Fibroblast of mammary gland (primary cell): ENCODE measurements at places on chromosomes 13 and 19.

DNA sequence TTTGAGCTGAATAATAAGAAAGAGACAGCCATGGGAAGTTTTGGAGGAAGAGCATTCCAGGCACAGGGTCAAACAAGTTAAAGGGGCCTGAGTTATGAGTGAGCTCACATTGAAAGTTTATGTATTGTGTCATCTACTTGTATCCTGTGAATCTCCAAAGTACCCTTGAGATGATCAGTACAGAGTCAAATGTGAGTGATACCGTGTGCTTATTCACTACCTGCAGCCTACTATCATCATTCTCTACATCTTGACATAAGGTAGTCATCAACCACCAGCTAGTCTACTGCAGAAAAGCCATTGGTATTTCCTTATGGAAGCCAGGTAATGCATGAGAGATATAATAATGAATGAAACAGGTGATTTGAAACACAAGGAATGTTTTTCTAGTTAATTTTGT is 3.0 kb upstream of the KCTD12 start:
- DNase-seq, result no peak

DNA sequence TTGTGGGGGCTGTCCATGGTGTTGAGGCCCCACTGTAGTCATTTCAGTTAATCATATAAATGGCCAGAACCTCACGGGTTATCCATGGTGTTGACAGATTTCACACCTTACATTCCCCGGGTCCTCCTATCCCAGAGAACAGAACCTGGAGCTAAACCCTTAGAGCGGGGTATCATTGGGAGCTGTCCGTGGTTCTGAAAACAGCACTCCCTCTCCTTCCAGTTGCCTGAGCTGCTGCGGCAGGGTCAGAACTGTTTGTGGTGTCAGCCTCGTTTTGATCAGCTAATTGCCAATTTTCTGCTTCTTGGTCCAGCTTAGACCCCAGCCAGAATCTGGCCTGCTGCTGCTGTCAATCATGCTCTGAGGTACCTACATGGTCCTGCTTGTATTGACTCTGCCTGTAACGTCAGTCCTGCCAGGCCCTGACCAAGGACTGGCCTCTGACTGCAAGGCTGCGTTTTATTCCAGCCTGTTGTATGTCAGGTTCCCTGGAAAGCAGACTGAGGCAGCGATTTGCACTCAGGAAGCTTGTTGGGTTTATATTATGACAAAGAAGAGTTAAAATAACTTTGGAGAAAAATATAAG is 55.8 kb upstream of the KCTD15 start:
- peak; percentile 25 for DNase-seq

GRCh38 chr19:19606021-19606420 is 12.5 kb downstream of the PBX4 start:
- no peak for DNase-seq

GRCh38 chr19:7595466-7596133 is at the start of gene CAMSAP3:
Gene CAMSAP3 (plus strand): TSS chr19:7595863. CDS start chr19:7596003, 140 bp downstream.
- DNase-seq, result peak; percentile 14

- DNase-seq, result no peak
Observed at GRCh38 chr13:69946511-69946910, 161.1 kb upstream of the ATXN8OS start.

- DNase-seq, result no peak
Observed at GRCh38 chr13:24134231-24134630, 26.3 kb upstream of the SPATA13 start.

DNA sequence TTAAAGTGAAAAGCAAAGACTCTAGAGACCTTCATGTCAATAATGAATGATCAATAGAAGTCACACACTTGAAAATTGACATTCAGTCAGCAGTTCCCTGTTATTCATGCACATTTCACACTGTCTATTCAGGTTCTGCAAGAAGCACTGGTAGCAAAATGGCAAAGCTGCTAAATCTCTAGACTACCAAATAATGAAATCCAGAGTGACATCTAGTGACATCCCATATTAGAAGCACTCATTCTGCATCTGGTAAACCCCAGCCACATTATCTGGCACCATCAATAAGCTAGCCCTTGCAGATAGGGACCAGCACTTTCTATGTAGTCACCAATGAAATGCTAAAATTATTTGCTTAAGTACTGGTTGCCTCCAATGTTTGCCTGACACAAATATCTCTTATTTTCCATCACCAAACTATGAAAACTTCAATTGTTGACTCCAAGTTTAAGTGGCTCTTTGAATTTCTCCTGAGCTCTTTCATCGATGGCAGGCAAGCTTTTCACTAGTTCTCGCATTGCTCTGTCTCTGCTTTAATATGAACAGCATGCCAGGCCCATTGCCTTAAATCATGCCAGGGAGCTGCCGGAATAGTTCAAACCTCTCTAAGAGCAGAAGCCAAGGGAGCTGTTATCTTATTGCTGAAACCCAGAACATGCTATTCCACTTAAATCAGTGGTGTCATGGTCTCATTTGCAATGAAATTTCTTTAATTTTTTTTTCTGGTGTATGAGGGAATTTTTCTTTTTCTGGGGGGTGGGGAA is 409.9 kb downstream of the MZT1 start:
- DNase-seq, result no peak

DNA sequence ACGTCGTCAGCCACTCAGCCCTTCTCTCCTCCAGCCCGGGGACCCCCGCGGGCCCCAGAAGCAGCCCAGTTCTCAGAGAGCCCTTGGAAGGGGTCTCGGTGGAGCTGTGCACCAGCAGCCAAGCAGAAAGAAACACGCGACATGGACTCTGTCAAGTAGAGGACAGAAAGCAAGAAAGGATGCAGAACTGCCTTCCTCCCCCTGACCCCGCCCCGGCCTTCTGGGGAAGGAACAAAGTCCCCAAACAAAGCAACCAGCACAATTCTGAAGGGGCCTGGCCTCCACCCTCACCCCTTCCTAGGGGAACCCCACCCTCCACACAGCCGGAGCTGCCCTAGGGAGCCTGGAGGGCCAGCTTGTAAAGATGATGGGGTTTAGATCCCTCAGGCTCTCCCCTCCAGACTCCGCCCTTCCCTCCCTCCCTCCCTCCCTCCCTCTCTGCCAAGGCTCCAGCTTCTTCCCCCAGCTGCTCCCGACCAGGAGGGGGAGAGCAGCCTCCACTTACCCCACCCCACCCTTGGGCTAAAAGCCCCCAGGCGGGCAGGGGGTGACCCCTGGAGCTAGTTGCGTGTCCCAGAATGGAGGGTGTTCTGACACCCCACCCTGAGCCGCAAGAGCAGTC is 7.8 kb downstream of the LYL1 start:
- no peak for DNase-seq

- peak; percentile 41 for DNase-seq
Observed at GRCh38 chr19:12580180-12580694, 29.0 kb upstream of the ZNF564 start.

DNA sequence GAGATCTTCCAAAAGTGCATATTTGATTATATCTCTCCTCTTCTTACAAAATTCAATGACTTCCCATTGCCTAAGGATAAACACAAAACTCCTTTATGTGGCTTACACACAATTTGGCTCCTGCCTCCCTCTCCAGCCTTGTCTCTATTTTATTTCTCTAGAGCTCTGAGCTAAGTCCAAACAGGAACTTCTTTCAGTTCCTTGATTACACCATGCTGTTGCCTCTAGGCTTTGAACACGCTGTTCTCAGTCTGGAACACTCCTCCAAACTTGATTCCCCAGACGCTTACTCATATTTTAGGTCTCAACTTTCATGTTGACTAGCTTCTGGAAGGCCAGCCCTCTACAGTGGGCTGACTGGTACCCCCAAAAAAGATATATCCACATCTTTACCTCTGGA is 258.5 kb downstream of the COG6 start:
- peak; percentile 86 for DNase-seq

DNA sequence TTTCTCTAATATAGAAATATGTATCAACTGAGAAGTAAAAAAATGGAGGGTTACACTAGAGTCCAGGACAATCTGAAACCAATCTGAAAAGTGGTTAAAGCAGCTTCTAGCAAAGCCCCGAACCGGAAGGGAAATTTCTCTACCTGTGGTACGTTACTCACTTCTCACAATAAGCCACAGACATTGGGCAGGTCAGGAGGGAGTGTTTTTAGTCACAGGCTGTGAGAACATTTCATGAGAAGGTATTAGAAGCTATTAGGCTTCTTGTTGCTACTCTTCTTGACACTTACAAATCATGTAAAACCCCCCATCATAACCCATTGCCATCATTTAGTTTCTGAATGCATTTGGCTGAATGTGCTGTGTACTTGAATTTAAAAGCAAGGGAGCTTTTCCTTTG is 120.9 kb downstream of the NUFIP1 start:
- DNase-seq, result no peak

- DNase-seq, result no peak
Observed at GRCh38 chr19:55287361-55288079, 3.7 kb downstream of the BRSK1 start.

DNA sequence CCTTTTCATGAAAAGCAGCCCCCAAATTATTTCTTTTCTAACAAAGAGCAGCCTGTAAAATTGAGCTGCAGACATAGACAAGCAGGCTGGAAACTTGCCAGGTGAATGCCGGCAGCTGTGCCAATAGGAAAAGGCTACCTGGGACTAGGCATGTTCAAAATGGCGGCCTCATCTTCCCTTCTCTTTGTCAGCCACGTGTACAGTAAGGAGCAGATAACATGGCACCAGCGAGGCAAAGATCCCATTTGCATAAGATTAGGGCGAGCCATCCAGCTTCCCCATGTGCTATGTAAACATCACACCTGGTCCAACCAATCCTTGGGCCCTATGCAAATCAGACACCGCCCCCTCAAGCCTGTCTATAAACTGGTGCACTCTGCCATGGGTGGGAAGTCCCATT is 31.2 kb upstream of the CACNA1A start:
- DNase-seq, result no peak

DNA sequence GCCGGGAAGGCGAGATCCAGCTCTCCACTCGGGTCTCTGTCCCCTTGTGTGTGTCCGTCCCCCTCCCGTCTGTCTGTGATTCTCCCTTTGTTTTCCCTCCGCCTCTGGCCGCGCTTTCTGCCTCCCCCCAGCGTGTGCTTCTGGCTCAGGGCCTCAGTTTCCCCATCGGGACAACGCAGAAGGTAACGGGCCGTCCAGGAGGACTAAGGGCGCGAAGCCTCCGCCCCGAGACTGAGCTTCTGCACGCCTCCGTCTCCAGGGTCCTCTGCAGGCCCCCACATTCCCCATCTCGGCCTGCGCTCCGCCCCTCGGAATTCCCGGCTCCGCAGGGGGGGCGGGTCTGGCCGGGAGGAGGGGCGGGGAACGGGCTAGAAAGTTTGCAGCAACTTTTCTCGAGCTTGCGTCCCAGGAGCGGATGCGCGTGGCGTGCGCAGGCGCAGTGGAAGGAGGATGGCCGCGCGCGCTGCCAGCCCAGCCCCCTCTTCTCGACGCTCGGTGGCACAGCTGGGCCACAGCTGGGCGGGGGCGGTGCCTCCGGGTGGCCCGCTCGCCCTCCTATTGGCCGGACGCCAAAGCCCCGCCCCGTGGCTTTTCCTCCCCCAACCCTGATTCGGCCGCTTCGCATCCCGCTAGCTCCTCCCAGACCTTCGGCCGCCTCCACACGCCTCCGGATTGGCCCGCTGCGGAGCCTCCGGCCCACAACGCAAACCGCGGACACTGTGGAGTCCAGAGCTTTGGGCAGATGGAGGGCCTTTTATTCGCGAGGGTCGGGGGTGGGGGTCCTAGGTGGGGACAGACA is at the start of gene SIX5:
Gene SIX5, minus strand, starts transcription at position 269 of the 799 bp plus-strand sequence. CDS start 408 bp downstream, outside the sequence.
- peak; percentile 96 for DNase-seq

- no peak for DNase-seq
Observed at GRCh38 chr13:68851026-68851425, 1256.6 kb upstream of the ATXN8OS start.

DNA sequence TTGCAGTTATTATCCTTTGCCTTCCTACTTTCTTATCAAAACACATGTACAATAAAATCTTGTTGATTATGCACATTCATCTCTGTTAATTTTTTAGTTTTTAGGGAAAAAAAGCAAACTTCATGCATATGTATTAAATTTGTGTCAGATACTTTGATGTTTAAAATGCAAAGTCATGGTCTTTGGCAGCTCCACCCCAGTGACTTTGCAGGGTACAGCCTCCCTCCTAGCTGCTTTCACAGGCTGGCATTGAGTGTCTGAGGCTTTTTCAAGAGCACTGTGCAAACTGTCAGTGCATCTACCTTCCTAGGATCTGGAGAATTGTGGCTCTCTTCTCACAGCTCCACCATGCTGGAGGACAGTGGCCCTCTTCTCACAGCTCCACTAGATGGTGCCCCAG is 1988.1 kb upstream of the PCDH20 start:
- no peak for DNase-seq

GRCh38 chr19:31387717-31388301 is 38.6 kb upstream of the TSHZ3 start:
- DNase-seq, result no peak

- peak; percentile 68 for DNase-seq
Observed at GRCh38 chr13:50220938-50221337, 205.7 kb downstream of the KCNRG start.

GRCh38 chr19:42093926-42094325 is 18.0 kb downstream of the ZNF574 start:
- DNase-seq, result no peak

DNA sequence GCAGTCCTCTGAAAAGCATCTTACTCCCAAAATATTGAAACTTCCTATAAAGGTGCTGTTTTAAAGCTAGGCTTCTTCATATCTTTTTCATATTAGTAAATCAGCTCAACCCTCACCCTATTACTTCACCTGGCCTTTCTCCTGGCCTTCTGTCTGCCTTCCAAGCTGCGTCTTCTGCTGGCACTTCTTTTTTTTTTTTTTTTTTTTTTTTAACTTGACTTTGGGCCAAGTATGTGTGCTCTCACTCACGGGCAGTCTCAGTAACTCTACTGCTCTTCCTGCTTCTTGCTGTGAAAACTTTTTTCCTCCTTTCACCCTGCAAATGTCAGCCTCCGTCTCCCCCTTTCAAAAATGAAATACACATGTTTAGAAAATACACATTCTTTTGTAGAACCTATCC is 41.2 kb upstream of the KCTD4 start:
- peak; percentile 56 for DNase-seq

DNA sequence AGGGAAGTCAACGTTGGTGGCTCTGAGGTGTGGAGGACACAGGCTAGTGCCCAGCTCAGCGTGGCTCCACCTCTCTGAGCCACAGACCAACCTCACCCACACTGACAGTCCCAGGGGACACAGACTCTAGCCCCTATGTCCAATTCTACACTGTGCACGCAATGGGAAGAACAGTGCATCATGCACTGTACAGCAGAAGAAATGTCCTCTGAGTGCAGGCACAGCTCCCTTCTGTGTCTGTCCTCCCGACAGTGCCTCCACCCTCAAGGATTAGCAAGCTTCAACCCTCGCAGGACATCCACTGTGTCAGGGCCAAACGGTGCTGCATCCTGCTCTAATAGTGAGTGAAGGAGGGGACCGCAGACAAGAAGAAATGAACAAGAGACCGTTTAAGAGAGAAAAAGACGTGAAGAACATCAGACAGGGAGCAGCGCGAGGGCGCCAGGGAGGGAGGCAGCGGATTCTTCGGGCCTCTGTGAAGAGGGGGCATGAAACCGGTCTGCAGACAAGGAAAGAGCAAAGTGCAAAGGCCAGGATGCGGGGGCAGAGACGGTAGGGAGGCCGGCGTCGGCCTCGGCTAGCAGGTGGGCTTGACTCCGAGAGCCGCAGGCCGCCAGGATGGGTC is 681 bp downstream of the ZNF837 start:
- DNase-seq, result peak; percentile 14

DNA sequence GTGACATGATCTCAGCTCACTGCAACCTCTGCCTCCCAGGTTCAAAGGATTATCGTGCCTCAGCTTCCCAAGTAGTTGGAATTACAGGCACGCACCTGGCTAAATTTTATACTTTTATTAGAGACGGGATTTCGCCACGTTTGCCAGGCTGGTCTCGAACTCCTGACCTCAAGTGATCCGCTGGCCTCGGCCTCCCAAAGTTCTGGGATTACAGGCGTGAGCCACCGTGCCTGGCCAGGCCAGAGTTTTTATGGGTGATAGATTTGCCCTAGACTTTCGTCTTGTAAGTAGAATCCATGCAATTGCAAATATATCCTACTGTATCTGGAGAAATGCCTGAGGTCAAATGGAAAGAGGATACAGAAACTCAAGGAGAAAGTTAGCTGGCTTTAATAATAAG is 819.9 kb upstream of the SLITRK1 start:
- no peak for DNase-seq
